Testis (tissue), 5 donors: ENCODE measurements at places on chromosomes 2 and 18. TPM values are rescaled to one million over a fixed set of nuclear protein-coding genes. Genes with fewer than 3 reads are reported as not detected.
A peak's percentile ranks its signal among the peaks of the same experiment; 100 is the strongest.

DNA sequence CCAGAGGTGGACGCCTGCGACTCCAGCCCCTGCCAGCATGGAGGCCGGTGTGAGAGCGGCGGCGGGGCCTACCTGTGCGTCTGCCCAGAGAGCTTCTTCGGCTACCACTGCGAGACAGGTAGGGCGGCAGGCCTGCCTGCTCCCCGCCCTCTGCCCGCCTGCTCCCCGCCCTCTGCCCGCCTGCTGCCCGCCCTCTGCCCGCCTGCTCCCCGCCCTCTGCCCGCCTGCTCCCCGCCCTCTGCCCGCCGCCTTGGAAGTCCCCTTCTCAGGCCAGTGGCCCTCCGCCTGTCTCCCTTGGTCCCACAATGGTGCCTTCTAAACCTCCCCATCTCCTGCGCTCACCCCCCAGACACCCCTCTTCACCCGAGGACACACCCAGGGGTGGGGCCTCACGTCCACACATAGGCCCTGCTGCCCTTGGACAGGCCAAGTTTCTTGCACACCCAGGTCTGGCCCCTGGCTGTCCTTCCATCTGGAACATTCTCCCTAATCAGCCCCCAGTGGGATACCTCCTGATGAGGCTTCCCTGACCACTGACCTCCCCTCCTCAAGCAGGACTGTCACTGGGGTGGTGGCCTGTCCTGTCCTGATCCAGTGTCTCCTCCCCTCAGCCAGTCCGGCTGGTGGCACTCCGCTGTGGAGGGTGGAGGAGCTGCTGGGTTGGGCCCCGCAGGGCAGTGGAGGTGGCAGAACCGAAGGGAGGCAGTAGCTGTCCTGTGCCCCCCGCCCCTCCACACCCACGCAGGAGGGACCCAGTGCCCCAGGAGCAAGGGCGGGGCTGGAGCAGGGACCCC lies 37.9 kb downstream of the MTERF4 start:
- DNase-seq = peak; percentile 10

The POTEJ gene
- total RNA-seq = 17.2 TPM

The PRKRA gene
- total RNA-seq = 108 TPM

- DNase-seq = peak; percentile 4
These were observed 185.8 kb upstream of the HS6ST1 start for GRCh38 chr2:128504246-128505149.

The SH3YL1 gene
- 73.7 TPM for total RNA-seq

DNA sequence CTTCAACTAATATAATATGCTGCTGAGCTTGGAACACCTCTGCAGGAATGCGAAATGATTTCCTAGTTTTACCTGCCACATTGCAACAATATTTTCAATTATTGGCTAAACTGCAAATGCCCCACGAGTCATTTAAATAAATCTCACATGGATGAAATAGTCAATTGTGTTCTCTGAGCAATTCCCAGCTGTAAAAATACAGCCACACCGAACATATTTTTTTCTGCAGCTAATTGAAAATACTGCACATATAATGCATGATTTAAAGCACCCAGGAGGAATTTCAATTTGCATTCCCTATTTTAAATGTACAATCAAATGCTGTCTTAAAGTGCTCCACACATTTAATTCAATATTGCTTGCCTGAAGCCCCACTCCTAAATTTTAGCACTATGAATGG lies 18.6 kb downstream of the SERPINE2 start:
- DNase-seq = no peak

DNA sequence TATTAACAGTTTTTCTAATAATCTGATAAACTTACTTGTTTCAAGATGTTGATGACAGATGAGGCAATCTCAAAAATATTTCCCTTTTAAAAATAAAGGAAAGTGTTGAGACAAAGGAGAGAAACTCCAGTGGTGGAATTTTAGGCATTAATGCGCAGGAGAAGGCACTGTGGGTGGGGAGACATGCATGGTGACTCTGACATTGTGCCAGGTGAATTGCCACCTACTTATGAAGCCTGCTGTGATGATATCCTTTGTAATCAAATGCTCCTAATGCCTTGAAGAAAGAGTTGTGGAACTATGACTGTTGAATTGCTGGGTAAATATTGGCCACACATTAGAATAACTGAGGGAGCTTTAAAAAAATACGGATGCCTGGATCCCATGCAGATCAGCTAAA lies 101.4 kb downstream of the PLA2R1 start:
- DNase-seq = no peak

GRCh38 chr18:7626922-7627440 lies 59.9 kb downstream of the PTPRM start:
- DNase-seq = no peak

The SCN3A gene
- 3.7 TPM for total RNA-seq

DNA sequence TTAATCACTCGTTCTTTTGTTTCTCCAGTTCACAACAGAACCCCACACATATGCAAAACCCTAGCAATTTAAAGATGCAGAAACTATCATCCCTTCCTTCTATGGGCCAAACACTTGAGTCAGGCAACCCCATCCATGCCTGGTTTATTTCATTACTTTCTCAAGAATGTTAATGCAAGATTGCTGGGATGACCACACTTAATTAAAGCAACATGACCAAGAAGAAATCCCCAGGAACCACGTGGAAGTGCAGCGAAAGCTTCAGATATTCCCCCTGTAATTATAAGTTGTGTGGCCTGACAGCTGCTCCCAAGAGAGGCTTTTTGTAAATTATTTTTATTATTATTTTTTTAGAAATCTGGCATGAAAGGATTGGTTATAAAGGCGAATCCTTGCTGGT lies 246.2 kb upstream of the ID2 start:
- DNase-seq = no peak

DNA sequence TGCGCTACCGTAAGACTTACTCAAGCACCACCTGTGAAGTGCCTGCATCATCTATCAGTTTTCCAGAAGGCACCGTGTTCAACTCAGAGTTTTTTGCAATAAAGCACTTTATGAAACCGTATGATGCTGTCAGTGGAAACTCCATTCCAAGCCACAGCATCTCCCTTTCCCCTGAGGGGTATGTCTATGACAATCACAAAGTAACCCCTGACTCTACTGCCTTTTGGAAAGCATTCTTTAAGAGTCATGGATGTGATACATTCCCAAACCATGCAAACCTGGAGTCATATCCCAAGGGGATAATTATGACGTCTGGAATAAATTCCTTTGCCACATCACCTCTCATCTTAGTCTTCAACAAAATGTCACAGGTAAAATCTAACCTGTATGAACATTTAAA lies 39.2 kb downstream of the UNC50 start:
- DNase-seq = no peak

GRCh38 chr2:99389946-99390345 lies 52.8 kb downstream of the EIF5B start:
- no peak for DNase-seq

The SKOR2 gene
- 1.4 TPM for total RNA-seq

The APOB gene
- 0.39 TPM for total RNA-seq

GRCh38 chr18:44921974-44922373 lies 241.3 kb downstream of the SETBP1 start:
- DNase-seq = no peak

DNA sequence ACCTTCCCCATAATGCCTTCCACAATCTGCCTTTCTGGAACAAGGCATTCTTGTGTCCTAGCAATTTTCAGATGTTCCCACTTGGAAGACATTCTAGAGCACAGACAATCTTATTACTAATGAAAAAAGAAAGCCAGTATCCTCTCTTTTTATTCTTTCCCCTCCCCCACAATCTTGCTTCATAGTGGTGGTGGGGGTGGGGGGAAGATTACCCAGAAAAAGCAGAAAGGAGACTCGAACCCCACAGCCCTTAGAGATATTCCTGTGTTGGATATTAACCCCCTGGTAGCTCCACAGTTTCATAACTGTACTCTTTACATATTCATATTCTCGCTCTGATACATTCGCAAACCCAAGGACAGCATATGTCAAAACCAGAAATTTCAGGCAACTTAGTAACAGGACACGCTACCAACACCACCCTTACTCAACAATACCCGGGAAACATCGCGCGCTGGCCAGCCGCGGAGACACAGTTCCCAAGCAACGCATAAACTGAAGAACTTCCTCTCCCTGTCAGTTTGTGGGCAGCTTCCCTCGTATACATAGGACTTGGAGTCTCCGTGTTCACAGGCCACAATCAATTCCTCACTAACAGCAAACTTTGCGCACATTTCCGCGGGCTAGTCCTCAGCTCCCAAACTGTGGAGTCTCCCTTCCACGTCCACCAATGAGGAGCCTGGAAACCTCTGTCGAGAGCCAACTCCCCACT lies 793 bp downstream of the NR4A2 start:
- DNase-seq = peak; percentile 70

GRCh38 chr2:146818122-146818521 lies 1026.7 kb upstream of the ACVR2A start:
- no peak for DNase-seq

- no peak for DNase-seq
These were observed 417.1 kb downstream of the SOCS6 start for GRCh38 chr18:70705831-70706416.

GRCh38 chr18:25557011-25557410 lies 205.0 kb upstream of the ZNF521 start:
- DNase-seq = no peak

The LHCGR gene
- 1.5 TPM for total RNA-seq

The WNT6 gene
- total RNA-seq = 46.5 TPM

GRCh38 chr2:127408004-127408806 lies 10.0 kb upstream of the PROC start:
- DNase-seq = peak; percentile 88

GRCh38 chr2:143468341-143468888 lies 339.2 kb downstream of the ARHGAP15 start:
- DNase-seq = no peak

The PRR30 gene
- 55.4 TPM for total RNA-seq

- DNase-seq = no peak
These were observed 227.3 kb downstream of the ZBTB7C start for GRCh38 chr18:48181857-48182256.

GRCh38 chr2:941871-942270 lies 8.8 kb upstream of the SNTG2 start:
- DNase-seq = no peak

GRCh38 chr2:68418855-68419254 lies 48.2 kb downstream of the FBXO48 start:
- no peak for DNase-seq

- DNase-seq = no peak
These were observed 272.6 kb upstream of the ERBB4 start for GRCh38 chr2:212811036-212811805.

GRCh38 chr18:2108591-2108990 lies 462.7 kb downstream of the METTL4 start:
- no peak for DNase-seq

The EVX2 gene
- total RNA-seq = 1.5 TPM

- no peak for DNase-seq
These were observed 555.8 kb downstream of the SATB2 start for GRCh38 chr2:198901894-198902293.

- DNase-seq = no peak
These were observed 1.4 kb upstream of the SERTAD2 start for GRCh38 chr2:64655018-64655664.

DNA sequence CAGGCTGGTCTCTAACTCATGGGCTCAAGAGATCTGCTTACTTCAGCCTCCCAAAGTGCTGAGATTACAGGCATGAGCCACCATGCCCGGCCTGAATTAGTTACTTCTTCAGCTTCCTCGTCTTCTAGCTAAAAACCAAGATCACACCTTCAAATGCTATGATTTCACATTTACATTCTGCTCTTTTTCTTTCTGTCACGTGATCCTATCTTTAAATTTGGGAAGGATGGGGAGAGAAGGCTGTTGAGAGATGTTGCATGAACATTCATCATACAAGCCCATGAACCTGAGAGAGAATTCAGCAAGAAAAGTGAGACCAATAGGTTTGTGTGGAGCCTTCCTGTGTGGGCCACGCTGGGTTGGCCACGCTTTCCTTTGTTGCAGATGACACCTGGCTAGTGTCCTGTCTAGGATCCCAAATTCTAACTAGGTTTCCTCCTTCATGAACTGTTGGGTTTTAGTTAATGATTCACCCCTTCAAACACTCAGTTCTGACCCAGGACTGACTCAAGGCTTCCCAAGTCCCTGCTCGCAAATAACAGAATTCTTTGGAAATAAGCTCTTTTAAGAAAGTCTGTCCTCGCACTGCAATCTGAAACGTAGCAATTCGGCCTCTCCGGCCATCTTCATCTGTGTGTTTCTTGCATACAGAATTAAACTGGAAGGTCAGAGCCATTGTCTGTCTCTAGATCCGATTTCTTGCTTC lies 57.3 kb upstream of the CREB1 start:
- no peak for DNase-seq

GRCh38 chr2:177598326-177599138 lies 206.0 kb downstream of the AGPS start:
- DNase-seq = peak; percentile 62

DNA sequence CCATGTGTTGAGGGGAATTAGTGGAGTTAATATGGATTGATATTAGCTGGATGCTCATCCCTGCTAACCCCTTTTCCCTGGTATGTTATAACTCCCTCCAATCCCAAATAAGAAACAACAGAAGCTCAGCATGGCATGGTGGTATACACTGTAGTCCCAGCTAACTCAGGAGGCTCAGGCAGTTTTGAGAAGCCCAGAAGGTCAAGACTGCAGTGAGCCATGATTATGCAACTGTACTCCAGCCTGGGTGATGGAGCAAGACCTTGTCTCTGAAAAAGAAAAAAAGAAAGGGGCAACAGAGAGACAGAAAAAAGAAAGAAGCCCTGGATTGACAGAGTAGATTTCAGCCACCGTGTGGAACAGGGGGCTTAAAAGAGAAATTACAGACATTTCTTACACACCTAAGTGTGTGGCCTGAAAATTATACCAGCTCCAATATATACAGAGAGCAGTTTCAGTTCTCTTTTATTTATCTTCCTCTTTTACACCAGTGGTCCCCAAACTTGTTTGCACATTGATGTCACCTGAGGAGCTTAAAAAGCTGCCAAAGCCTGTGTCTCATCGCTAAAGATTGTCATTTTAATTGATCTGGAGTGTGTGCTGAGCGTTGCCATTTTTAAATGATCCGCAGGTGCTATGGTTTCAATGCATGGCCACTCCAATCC lies 203.6 kb downstream of the UBE2E3 start:
- no peak for DNase-seq

The MSTN gene
- total RNA-seq = 0.24 TPM

GRCh38 chr2:119549241-119549640 lies 5.0 kb downstream of the CFAP221 start:
- DNase-seq = no peak

The RESP18 gene
- total RNA-seq = 0.71 TPM

The CLEC4F gene
- total RNA-seq = 0.31 TPM

- peak; percentile 18 for DNase-seq
These were observed 657 bp downstream of the SGPP2 start for GRCh38 chr2:222424729-222425671.

DNA sequence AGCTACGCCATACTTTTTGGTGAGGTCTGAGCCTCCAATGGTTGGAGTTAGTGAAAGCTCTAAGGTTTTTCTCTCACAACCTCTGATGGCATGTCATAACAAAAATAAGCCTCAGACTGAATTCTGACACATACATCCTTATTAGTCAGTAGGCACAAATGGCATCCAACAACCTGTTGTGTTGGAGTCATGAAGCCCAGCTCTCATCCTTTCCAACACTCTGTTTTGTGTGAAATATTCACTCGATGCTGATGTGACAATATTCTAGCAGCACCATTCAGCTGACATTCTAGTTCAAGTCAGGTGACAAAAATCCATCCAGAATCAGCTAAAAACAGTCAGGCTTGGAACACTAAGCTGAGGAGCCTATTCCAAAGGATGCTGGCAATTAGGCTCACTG lies 603.2 kb upstream of the ID2 start:
- no peak for DNase-seq

- no peak for DNase-seq
These were observed 410.5 kb upstream of the MEIS1 start for GRCh38 chr2:66024391-66024790.

- DNase-seq = no peak
These were observed 57.3 kb downstream of the SLC8A1 start for GRCh38 chr2:40394597-40394996.
